ENCODE measurements at places on chromosomes 12 and 14.

- DNase-seq, result no peak
Measured at GRCh38 chr14:100076133-100076532, 10.9 kb downstream of the EVL start.

DNA sequence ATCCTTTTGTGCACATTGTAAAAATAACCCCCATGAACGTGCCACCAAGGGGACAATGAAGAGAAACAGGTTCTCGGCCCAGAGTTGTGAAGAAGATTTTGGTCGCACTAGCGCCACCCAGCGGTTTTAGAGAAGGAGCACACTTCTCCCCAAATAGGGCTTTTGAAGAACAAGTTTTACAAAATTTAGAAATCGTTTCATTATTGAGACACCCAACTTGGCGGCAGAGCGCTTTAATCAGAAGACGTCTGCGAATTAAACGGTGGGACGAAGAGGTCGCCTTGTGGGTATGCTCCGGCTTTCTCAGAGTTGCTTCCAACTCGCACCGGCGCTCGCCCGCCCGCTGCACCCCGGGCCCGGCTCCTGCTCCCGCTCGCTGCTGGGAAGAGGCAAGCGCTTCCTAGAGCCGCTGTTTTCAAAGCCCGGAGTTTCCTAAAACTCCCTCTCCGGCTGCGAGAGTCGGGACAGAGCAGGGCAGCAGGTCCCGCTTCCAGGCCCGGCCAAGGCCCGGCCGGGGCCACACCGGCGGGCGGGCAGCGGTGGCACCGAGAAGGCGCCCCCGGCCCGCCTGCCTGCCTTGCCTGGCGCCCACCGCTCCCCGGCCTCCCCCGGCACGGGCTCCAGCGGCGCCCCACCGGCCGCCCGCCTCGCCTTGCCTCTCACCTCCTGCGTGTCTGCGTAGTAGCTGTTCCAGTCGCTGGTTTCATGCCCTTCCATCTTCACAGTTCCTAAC lies 645 bp downstream of the FOXA1 start:
- DNase-seq, result no peak

- no peak for DNase-seq
Measured at GRCh38 chr14:84029246-84029645, 1500.7 kb upstream of the FLRT2 start.

DNA sequence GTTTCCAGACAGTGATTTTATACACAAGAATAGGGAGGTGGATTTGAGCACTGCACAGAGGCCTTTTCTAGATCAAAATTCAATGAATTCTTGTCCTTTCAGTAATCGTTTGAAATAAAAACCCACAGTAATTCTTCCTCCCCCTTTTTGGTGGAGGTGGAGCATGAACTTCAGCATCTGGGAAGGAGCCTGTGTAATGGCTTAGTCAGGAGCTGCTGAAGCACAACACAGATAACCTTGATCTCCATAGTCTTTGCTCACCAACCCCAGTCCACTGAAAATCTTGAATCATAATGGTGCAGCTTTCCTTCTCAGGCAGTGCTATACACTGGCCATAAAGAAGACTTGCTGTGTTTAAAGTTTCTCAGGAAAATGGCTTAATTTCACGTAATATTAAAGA lies 6.4 kb upstream of the TBPL2 start:
- no peak for DNase-seq

DNA sequence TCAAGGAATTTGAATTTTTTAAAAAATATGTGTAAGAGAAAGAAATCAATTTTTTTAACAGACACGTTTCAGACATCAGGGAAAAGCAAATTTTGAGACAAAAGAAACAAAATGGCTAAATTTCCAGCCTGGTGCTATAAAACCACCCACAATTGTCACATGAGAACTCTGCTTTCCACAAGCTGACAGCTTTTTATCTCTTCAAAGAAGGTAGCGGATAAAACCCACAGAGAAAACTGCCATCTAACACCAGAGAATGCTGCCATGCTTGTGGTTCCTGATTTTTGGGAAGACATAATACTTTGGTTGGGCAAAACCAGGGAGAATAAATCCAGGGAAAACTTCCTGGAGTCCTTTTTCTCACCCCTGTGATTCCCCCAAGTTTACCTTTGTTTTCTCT lies 10.3 kb upstream of the ITPR2 start:
- no peak for DNase-seq

DNA sequence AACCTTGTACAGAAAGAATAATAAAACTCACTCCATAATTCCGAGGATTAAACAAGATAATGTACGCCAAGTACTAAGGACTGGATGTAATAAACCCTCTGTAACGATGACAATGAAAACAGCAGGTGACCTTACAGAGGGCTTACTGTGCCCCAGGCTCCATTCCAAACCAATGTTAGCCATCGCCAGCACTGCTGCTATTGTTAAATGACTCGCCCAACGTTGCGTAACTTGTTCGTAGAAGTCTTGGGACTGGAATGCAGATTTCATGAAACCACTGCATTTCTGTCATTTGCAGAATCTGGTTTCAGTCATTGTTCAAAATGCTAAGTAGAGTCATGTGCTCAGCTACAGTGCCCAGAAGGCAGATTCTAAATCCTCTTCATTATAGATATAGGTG lies 728 bp upstream of the STON2 start:
- DNase-seq, result no peak

DNA sequence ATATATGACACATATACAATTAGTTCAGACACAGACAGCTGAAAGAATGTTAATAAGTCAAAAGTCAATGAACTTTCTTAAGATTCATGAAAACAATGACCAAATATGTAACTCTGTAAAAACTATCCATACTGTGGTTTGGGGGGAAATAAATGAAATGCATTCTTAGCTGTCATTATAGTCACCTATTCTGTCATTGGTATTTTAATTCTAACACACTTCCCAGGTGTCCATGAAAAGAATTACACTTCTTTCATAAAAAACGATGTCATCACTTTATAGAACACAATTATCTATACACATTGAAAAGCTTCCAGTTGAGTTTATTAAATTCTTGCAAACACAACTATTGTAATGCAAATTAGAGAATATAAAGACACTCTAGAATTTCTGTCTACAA lies 35.8 kb downstream of the PPFIA2 start:
- DNase-seq, result no peak

GRCh38 chr14:99168330-99168729 lies 103.7 kb downstream of the BCL11B start:
- DNase-seq, result no peak

DNA sequence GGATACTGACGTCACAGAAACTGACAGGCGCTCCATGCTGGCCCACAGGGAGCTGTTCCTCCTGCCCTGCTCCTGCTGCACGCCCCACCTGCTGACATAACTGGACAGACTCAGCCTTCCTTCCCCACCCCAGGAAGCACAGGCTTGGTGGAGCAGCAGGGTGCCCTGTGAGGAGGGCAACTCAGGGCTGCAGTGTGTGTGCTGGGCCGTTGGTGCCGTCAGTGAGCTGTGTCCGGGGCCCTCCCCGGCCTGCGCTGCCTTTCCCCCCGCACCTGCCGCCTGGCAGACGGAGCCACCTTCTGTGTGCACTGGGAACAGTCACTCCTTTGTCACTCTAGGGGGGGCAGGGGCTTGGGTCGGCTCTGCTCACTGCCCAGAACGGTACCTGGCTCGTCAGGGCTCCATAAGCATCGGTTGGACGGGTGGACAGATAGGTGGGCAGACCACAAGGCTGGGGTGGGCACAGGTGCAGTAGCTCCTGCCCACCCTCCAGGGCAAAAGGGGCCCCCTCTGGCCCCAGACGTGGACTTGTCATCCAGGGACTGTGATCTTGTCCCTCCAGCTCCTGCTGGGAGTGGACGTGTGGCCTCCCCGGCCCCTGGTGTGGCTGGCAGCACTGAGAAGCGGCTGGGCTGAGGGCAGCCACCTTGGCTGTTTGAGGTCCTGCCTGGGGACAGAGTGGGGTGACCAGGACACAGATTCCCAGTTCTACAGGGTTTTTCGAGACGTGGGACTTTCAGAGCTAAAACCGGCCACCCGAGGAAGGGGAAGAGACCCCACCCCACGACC lies 32.8 kb downstream of the FBRSL1 start:
- DNase-seq, result no peak

DNA sequence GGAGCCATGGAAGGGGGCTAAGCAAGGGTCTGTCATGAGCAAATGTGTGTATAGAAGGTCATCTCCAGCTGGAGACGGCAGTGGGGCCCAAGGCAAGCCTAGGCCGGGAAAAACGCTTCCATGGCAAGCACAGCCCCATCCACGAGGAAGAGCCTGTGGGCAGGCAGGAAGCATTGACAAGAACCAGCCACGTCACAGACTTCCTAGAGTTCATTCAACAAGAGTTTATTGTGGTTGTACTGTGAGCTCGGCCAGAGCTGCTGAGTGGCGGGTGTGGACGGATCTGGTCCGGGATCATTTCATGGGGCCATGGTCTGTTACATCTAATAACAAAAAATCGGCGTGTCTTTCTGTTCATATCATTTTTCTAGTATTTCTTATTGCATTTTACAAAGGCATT lies 311.7 kb downstream of the TMEM121 start:
- no peak for DNase-seq

DNA sequence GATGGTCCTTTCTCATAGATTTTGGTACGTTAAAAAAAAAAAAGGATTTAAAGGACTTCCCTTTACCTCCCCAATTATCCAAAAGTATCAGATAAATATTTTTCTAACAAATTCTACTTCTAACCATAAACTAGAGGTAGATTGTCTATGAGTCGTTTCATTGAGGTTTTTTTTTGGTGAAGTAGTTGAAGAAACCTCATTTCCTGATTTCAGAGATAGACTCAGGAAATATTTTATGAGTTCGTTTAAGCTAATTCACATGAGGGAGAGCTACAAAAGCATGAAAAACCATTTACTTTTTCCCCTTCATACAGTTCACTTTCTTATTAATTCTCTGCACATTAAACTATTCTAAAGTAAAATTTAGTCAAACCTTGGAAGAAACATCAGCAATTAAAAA lies 112.5 kb downstream of the RALGAPA1 start:
- DNase-seq, result no peak

GRCh38 chr12:19739195-19739776 lies 300.0 kb downstream of the AEBP2 start:
- no peak for DNase-seq

- DNase-seq, result no peak
Measured at GRCh38 chr12:109542876-109543275, 30.4 kb downstream of the MMAB start.

- DNase-seq, result no peak
Measured at GRCh38 chr12:96343347-96343954, 56.8 kb downstream of the CDK17 start.

- DNase-seq, result no peak
Measured at GRCh38 chr14:94964931-94965330, 192.4 kb downstream of the DICER1 start.

DNA sequence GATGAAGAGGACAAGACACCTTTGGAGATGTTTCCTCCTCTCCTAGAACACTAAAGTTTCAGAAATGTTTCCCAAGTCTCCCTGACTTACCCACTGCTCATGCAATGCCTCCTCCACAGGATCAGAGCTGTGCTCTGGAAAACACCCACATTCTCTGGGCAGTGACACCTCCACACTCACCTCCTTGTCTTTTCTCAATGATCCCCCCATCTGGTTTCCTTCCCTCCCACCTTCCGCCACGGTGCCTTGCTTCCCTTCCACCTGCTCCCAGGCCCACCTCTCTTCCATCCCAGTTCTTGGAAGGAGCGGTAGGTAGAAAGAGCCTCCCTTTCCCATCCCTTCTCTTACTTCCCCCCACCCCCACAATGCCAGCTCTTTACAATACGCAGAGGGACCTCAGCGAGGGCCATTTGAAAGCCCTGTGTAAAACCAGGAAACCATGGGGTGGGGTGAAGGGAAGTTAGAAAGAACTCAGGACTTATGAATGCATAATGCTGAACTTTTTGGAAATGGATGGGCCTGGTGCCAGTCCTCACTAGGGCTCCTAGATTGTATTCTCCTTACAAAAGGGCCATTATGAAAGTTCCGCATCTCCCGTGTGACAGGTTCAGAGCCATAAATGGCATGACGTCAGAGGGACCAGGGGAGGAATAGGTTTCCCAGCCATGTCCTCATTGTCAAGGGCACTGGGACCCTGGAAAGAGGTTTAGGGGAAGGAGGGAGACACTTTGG lies 12.8 kb downstream of the FBLN5 start:
- no peak for DNase-seq

DNA sequence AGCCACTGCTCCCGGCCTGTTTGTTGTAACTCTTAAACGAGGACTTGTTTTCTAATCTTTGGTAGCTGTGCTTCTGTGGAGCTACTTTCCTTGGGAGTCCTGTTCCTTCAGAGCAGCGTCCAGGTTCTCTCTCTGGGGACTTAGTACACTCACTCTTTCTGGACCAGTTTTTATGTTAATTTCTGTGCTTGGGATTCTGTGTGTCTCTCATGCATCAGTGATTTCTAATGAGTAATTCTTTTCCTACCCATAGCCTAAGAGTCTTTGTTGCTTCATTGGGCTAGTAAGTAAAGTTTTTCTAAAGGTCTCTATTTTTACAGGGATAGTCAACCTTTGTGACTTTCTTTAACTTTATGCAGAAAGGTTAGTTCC lies 289.3 kb downstream of the FBXL14 start:
- DNase-seq, result no peak

DNA sequence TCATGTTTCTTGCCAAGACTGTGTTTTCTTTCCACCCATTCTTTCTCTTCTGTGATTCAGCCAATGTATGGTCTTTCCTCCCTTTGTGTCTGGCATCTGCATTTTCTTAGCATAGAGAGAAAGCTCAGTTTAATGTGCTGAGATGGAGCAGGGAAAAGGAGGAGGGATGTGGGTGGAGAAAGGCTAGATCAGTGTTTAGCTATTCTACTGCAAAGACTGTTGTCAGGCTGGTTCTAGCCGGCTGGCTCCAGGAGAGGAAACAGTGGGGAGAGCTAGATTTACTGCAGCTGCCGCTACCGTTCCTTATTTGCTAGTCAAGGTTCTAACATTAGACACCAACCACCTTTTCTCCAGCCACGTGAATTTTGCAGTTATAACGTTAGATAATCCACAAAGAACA lies 5.2 kb upstream of the RIMKLB start:
- peak; percentile 83 for DNase-seq

- no peak for DNase-seq
Measured at GRCh38 chr12:115962216-115962615, 315.3 kb downstream of the MED13L start.

- no peak for DNase-seq
Measured at GRCh38 chr14:54329082-54329695, 67.6 kb upstream of the CDKN3 start.

DNA sequence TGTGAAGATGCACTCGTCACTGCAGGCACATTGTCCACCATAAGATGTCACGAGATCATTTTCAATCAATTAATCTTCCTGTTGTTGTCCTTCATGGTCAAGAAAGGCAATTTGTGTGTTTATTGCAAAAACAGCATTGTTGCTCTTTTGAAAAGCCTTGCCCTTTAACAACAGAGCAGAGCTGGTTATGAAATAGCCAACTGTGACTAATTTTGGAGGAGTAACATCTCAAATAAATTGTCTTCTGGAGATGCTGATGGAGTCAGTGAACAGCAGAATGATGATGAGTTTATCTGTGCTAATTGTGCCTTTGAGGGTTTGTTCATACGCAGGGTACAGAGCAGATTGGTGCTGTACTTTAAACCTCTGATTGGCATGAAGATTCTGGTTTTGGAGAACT lies 88.3 kb upstream of the E2F7 start:
- no peak for DNase-seq

All from nucleus accumbens (tissue), 56 donors.